Progenitor cell of endocrine pancreas (in vitro differentiated cells): ENCODE measurements at places on chromosomes 7 and 10.

DNA sequence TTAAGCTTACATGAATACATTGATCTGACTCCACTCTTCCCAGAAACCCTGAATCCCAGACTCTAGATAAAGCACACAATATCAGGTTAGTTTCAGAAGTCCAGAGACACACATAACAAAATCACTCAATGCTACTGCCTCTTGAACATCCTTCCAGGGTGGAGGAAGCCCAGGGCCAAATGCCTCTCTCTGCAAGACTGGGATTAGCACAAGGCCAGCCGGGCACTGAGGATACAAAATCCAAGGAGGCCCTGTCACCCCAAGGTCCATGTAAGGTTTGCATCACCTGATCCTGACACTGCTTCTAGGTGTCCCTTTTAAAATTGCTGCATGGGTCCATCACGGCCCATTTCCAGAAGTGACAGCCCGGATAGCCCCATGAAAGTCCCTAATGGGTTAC, 2.6 kb upstream of the PLXNA4 start:
- no peak for DNase-seq

DNA sequence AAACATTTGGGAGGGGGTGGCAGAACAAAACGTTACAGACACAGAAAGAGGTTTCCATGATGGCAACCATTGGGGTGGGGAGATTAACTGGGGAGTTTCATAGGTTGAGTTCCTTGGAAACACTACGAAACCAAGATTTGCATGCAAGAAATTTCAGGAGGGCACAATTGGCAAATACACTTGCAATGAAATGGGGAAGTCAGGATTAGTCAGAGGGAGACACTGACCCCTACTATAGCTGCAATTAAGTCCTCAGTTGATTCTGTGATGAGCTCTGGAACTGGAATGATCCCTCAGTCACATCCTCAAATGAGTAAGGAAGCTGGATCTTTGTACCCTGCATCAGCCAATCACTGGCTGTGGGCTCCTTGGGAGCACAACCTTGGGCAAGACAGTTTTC, 22.1 kb downstream of the CPEB3 start:
- no peak for DNase-seq

DNA sequence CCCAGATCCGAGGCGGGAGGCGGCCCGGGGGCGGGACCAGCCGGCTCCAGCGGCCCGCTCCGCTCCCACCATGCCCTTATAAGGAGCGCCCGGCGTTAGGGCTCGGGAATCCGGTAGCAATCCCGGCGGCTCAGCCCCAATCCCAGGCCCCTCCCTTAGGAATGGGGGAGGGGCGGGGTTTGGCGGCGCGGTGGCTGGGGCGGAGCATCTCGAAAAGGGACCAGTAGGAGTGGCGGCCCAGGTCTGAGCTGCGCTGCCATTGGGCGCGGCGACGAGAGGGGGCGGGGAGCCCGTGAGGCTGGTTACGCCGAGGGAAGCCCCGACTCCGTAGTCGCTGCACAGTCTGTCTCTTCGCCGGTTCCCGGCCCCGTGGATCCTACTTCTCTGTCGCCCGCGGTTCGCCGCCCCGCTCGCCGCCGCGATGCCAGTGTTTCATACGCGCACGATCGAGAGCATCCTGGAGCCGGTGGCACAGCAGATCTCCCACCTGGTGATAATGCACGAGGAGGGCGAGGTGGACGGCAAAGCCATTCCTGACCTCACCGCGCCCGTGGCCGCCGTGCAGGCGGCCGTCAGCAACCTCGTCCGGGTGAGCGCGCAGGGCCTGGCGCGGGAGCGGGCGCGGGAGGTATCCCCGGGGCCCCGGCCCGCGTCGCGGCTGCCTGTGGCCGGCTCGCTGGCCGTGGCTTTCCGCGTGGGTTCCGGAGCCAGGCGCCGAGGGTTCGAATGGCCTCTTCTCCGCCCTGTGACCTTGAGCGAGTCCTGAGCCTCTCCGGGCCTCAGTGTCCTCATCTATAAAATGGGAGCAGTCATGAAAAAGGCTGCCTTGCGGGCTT, at the start of gene VCL:
TSS of gene VCL (plus strand) at position 330 of the 836 bp plus-strand sequence. CDS start at position 422, 92 bp downstream.
- DNase-seq, result peak; percentile 100

DNA sequence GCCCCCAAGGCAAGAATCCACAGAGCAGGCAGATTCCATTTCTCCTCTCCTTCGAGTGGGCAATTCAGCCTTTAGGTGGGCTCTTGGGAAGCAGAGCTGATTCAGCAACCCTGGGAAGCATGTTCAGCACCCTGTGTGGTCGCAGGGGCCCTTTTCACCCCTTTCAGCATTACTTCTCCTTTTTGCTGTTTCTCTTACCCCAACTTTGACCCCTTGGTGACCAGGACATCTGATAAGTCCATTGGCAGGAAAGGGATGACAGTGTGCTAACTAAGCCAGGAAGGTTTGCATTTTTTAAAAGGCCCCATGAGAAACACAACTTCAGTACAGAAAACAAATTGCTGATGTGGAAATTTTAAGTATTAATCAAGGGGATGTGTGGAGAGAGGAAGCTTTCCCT, 283.7 kb upstream of the NRP1 start:
- no peak for DNase-seq

DNA sequence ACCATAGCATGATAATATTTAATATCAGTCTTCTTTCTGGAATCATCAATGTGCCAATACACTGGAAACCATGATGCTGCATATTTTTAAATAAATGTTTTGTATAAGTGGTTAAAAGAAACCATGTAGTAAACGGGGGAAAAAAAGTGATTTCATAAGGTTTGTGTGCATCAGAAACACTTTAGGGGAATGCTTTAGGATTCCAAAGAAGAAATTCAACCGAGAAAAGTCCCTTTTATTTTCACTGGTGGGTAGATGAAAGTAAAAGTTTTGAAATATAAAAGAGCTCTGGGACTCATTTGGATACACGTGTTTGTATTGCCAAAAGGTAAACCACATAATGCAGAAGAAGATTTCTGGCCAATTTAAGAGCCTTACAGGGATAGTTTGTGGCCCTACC, 11.9 kb upstream of the MACC1 start:
- no peak for DNase-seq

DNA sequence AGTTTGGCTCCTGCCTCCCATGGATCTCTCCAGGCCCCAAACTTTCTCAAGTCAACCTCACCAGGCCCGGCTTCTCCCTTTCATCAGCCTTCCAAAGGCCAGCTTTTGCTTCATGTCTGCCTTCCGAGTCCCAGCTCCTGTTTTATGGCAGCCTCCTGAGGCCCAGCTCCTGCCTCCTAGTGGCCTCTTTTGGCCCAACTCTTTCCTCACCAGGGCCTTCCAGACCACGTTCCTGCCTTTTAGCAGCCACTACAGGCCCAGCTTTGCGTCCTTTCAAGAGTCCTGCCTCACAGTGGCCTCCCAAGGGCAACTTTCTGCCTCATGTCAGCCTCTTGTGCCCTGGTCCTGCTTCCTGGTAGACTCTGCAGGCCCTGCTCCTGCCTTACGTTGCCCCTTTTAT, 15.3 kb upstream of the TMEM248 start:
- no peak for DNase-seq

DNA sequence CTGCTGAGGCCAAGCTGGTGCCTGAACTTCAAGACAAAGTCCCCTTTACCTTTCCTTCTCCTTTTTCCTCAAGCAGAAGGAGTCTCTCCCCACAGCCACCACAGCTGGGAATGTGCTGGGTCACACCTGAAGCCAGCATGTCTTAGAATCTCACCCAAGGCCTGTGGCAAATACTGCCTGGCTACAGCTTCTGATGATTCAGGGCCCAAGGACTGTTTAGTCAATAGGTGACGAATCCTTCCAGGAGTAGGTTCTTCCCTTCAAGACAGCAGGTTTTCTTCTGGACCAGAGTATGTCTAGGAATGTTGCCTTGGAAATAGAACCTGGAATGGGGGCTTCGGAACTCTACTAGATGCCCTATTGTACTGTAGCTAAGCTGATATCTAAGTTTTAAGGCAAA, 374.6 kb downstream of the KIF20B start:
- DNase-seq, result no peak
